Natural killer cell (primary cell): ENCODE measurements at places on chromosomes 12 and 14. TPM values are rescaled to one million over a fixed set of nuclear protein-coding genes. Genes with fewer than 3 reads are reported as not detected.

DNA sequence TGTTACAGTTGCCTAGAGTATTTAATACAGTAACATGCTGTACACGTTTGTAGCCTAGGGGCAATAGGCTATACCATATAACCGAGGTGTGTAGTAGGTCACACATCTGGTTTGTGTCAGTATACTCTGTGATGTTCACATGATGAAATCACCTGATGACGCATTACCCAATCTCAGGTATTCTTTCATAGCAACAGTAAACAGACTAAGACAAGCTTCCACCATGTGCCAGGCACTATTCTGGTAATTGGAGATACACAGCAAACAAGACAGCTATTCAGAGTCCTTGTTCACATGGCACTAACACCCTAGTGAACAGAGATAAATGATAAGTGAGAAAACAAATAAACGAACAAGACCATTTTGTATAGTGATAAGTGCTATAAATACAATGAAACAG lies 3.8 kb upstream of the PDE3A start:
- no peaks in the 10 kb centered on the region for H3K36me3 ChIP-seq
- H3K4me3 ChIP-seq = no peak overlapping the region
- H3K27ac ChIP-seq = no peak overlapping the region
- H3K4me1 ChIP-seq = peaks cover 15% of the 10 kb centered on the region
- peaks cover 13% of the 10 kb centered on the region for H3K27me3 ChIP-seq
- no peak for DNase-seq

- H3K27ac ChIP-seq = no peak overlapping the region
- H3K4me1 ChIP-seq = peaks cover 6% of the 10 kb centered on the region
- no peaks in the 10 kb centered on the region for H3K36me3 ChIP-seq
- H3K4me3 ChIP-seq = no peak overlapping the region
- H3K27me3 ChIP-seq = no peaks in the 10 kb centered on the region
- no peak for DNase-seq
Measured at GRCh38 chr12:50580436-50580835, 75.7 kb downstream of the DIP2B start.

DNA sequence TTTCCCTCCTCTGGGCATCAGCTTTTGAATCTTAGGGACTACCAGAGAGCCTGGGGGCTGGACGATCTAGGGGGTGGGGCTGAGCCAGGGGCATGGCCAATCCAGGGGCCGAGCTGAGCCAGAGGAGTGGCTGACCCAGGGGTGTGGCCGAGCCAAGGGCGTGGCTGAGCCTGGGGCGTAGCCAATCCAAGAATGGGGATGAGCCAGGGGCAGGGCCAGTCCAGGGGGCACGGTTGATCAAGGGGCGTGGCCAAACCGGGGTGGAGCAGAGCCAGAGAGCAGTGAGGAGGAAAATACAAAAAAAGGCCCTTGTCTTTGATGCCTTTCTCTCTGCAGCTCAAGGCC lies 219.3 kb upstream of the NOS1 start:
- no peak overlapping the region for H3K27ac ChIP-seq
- H3K4me1 ChIP-seq = no peaks in the 10 kb centered on the region
- H3K27me3 ChIP-seq = no peaks in the 10 kb centered on the region
- H3K4me3 ChIP-seq = no peak overlapping the region

DNA sequence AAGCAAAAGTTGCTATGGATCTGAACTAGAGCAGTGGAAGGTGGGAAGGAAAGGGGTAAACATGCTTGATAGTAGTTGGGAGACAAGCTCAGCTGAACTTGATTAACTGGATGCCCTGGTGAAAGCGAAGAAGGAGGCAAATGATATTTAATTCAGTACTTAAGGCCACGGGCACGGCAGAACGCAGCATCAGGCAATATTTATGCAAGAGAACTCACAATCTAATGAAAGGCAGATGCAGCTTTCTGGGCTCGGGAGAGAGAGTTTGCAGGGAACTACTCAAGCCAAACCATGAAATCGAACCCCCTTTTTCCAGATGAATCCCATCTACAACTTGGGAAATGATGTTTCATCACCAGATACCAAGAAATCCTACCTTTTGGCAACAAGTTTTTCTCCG lies 3.5 kb upstream of the CNIH1 start:
- no peak overlapping the region for H3K27ac ChIP-seq
- H3K4me3 ChIP-seq = no peak overlapping the region
- no peak for DNase-seq
- H3K4me1 ChIP-seq = peaks cover 7% of the 10 kb centered on the region
- H3K36me3 ChIP-seq = no peaks in the 10 kb centered on the region
- H3K27me3 ChIP-seq = no peaks in the 10 kb centered on the region

- DNase-seq = no peak
- H3K27me3 ChIP-seq = no peaks in the 10 kb centered on the region
- no peak overlapping the region for H3K4me3 ChIP-seq
- H3K27ac ChIP-seq = no peak overlapping the region
- peaks cover 27% of the 10 kb centered on the region for H3K4me1 ChIP-seq
Measured at GRCh38 chr12:76022506-76022905, 9.1 kb downstream of the PHLDA1 start.

DNA sequence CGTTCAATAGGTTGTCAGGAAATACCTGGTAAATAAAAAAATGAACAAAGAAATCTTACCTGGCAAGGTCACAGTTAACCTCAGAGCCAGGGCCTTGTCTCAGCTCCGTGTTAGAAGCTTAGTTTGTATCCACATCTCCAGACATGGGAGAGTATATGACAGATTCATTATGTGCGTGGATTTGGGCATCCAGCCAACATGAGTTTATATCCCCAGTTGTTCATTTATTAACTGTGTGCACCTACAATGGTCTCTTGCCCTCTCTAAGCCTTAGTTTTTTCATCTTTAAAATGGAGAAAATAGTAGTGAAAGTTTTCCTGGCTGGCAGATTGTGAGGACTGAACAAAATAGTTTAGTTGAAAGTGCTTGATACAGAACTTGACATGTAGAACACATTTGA lies 437.8 kb downstream of the NPAS3 start:
- DNase-seq = no peak
- H3K4me1 ChIP-seq = no peaks in the 10 kb centered on the region
- no peaks in the 10 kb centered on the region for H3K27me3 ChIP-seq
- H3K27ac ChIP-seq = no peak overlapping the region
- no peak overlapping the region for H3K4me3 ChIP-seq

GRCh38 chr12:63064080-63064479 lies 86.9 kb downstream of the AVPR1A start:
- H3K4me1 ChIP-seq = no peaks in the 10 kb centered on the region
- no peak for DNase-seq
- no peaks in the 10 kb centered on the region for H3K27me3 ChIP-seq

DNA sequence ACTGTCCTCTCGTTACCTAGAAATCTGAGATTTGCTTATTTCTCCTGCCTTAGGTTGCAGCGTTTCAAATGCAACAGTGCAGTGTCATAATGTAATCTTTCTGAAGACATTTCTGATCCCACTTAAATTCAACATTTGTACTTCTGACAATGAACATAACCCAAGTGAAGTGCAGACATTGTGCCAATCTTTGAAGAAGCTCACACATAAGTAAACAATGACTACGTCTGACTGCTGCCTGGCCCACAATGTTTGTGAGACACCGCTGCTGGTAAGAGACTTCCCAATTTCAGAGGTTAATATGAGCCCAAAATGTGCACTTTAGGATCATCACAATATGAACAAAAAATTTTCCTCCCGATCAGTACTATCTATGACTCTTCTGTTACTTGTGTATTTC lies 84.6 kb upstream of the BCL2L14 start:
- no peak overlapping the region for H3K27ac ChIP-seq
- H3K4me3 ChIP-seq = no peak overlapping the region
- no peaks in the 10 kb centered on the region for H3K36me3 ChIP-seq
- DNase-seq = no peak

- DNase-seq = no peak
- H3K27me3 ChIP-seq = no peaks in the 10 kb centered on the region
- H3K36me3 ChIP-seq = no peaks in the 10 kb centered on the region
- H3K4me3 ChIP-seq = no peak overlapping the region
Measured at GRCh38 chr14:66395300-66395699, 90.9 kb upstream of the CCDC196 start.

DNA sequence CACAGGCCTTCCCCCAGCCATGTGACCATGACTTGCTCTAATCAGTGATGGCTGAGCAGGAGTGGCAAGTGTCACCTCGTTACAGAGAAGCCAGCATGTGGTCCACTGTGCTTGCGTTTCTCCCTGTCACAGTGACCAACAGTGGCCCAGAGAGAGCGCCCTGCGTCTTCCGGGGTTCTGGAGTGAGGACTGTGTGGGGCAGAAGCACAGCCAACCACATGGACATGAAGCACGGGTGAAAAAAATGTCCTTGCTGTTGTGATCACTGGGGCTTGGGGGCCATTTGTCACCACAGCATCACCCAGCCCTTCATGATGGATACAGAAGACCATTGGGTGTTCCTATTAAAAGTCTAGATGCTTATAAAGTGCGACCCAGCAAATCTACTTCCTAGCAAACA lies 174.6 kb upstream of the C14orf180 start:
- H3K27ac ChIP-seq = no peak overlapping the region
- no peak for DNase-seq
- H3K4me3 ChIP-seq = no peak overlapping the region

- H3K36me3 ChIP-seq = no peaks in the 10 kb centered on the region
- H3K27ac ChIP-seq = no peak overlapping the region
- H3K4me3 ChIP-seq = no peak overlapping the region
- DNase-seq = no peak
Measured at GRCh38 chr12:28107679-28108078, 82.6 kb upstream of the CCDC91 start.

GRCh38 chr12:78864403-78864869 lies at the start of gene SYT1:
TSS of gene SYT1 (plus strand) at chr12:78864774.
- peaks cover 12% of the 10 kb centered on the region for H3K27me3 ChIP-seq
- H3K27ac ChIP-seq = no peak within 1 kb of the TSS
- DNase-seq = no peak
- H3K4me1 ChIP-seq = peaks cover 8% of the 10 kb centered on the region

DNA sequence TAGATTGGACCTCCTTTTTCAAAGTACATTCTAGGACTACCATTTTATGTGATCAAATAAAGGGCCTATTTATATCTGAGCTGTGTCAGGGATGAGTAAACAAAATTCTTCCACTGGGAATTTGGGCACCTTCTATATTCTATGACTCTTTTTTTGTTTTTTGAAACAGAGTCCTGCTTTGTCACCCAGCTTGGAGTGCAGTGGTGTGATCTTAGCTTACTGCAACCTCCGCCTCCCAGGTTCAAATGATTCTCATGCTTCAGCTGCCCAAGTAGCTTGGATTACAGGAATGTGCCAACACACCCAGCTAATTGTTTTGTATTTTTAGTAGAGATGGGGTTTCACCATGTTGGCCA lies 64.8 kb downstream of the DRAM1 start:
- no peaks in the 10 kb centered on the region for H3K36me3 ChIP-seq
- no peaks in the 10 kb centered on the region for H3K4me1 ChIP-seq
- H3K4me3 ChIP-seq = no peak overlapping the region
- no peak for DNase-seq
- no peaks in the 10 kb centered on the region for H3K27me3 ChIP-seq

- H3K4me3 ChIP-seq = no peak overlapping the region
- peaks cover 25% of the 10 kb centered on the region for H3K4me1 ChIP-seq
- H3K27me3 ChIP-seq = no peaks in the 10 kb centered on the region
- DNase-seq = no peak
- H3K27ac ChIP-seq = no peak overlapping the region
Measured at GRCh38 chr12:176321-177181, 37.4 kb downstream of the SLC6A12 start.

- peak; percentile 3 for DNase-seq
- no peaks in the 10 kb centered on the region for H3K36me3 ChIP-seq
- H3K4me1 ChIP-seq = peaks cover 14% of the 10 kb centered on the region
- peaks cover 10% of the 10 kb centered on the region for H3K27me3 ChIP-seq
Measured at GRCh38 chr12:32895688-32896431, 717 bp downstream of the PKP2 start.

DNA sequence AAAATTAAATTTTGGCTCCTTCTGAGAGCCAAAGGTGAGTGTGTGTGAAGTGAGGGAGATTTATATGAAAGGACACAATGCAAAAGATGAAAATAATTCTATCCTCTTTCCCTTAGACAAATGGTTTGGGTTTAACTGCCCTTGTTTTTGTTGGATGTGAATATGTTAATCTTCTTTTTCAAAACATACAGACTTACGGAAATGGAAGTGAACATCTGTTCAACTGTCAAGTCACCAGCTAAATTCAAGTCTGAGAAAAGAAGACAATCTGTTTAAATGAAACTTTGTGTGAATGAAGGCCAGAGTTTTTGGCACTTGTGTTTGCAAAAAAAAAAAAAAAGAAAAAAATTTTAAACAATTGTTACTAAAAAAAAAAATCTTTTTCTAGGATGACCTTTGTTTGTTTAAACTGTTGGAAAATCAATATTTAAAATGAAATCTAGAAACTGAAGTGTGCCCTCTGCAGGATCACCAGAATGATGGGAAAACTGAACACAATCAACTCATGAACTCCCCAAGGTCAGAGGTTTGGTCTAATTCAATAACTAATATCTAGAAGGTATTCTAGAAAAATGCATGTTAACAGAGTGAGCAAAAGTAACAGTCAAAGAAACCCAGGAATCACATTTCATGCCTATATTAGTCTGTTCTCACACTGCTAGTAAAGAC lies 448.8 kb downstream of the FLRT2 start:
- no peaks in the 10 kb centered on the region for H3K4me1 ChIP-seq
- no peak overlapping the region for H3K27ac ChIP-seq
- H3K27me3 ChIP-seq = no peaks in the 10 kb centered on the region
- H3K4me3 ChIP-seq = no peak overlapping the region
- DNase-seq = no peak
- H3K36me3 ChIP-seq = no peaks in the 10 kb centered on the region

DNA sequence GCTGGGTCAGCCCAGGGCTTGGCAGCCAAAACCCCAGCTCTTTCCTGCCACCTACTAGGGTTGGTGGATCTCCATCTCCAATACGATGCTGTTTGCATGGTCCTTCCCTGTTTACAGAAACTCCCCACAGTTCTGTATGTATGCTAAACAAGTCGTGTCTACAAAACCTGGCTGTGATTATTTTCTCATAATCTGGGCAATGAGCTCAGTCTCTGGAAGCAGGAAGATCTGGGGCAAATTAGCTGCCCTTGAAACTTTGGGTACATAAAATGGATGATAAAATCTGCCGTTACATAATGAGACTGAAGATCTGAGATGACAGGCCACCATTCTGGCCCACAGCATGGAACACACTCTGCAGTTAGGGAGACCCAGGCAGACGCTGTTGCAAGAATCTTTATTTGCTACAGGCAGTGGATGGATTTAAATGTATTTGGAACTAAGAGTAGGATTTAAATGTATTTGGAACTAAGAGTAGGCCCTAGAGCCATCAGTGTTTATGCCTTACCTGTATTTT lies 31.7 kb downstream of the ACADS start:
- peaks cover 4% of the 10 kb centered on the region for H3K36me3 ChIP-seq
- no peaks in the 10 kb centered on the region for H3K4me1 ChIP-seq
- no peaks in the 10 kb centered on the region for H3K27me3 ChIP-seq
- H3K27ac ChIP-seq = no peak overlapping the region

Gene KHNYN
- total RNA-seq = 116 TPM

Gene TAS2R50
- 3.0 TPM for total RNA-seq

Gene MYBPC1
- total RNA-seq = not detected

Gene PTPRR
- not detected for total RNA-seq

Gene HPD
- total RNA-seq = not detected

Gene MAP3K9
- total RNA-seq = 3.8 TPM

Gene GPR68
- 7.6 TPM for total RNA-seq

Gene RAD51AP1
- total RNA-seq = 5.4 TPM

Gene NFATC4
- total RNA-seq = not detected

Gene EML5
- 1.0 TPM for total RNA-seq
